ENCODE measurements at places on chromosomes 1 and 21. TPM values are rescaled to one million over a fixed set of nuclear protein-coding genes. Genes with fewer than 3 reads are reported as not detected.

The KCNJ9 gene
- 0.21 TPM for total RNA-seq

The C1QB gene
- total RNA-seq, result not detected

The IGSF9 gene
- 8.7 TPM for total RNA-seq

The CRP gene
- not detected for total RNA-seq

The MYBPH gene
- total RNA-seq, result not detected
